ENCODE measurements at places on chromosomes 6 and 20.

- DNase-seq, result no peak
Measured at GRCh38 chr6:8642131-8642530, 206.8 kb upstream of the SLC35B3 start.

DNA sequence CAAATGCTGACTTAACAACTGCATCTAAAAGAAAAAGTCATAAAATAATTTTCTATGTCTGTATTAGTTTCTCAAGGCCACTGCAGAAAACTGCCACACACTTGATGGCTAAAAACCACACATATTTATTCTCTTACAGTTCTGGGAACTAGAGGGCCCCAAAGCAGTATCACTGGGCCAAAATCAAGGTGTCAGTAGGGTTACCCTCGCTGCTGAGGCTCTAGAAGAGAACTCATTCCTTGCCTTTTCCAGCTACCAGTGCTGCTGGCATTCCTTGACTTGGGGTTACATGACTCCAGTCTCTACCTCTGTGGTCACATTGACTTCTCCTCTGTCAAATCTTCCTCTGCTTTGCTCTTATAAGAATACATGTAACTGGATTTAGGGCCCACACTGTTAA lies 124.6 kb upstream of the THEMIS start:
- no peak for DNase-seq

- DNase-seq, result peak; percentile 97
Measured at GRCh38 chr6:132919045-132919860, 104.9 kb downstream of the RPS12 start.

- no peak for DNase-seq
Measured at GRCh38 chr6:6683969-6684833, 95.7 kb downstream of the LY86 start.

DNA sequence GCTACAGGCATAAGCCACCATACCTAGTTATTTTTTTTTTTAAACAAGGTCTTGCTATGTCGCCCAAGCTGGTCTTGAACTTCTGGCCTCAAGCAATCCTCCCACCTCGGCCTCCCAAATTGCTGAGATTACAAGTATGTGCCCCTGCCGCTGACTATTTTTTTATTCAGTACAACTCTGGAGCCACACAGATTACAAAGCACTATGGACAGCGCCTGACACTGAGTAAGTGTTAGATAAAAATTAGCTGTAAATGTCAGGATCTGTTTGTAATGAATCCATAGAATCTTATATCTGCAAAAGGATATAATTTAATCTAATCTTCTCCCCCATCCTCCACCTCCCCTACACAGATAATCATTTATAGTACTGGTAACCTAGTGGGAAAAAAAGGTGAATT lies 15.3 kb upstream of the COL12A1 start:
- DNase-seq, result no peak

GRCh38 chr20:19429538-19429937 lies 217.1 kb downstream of the SLC24A3 start:
- no peak for DNase-seq

DNA sequence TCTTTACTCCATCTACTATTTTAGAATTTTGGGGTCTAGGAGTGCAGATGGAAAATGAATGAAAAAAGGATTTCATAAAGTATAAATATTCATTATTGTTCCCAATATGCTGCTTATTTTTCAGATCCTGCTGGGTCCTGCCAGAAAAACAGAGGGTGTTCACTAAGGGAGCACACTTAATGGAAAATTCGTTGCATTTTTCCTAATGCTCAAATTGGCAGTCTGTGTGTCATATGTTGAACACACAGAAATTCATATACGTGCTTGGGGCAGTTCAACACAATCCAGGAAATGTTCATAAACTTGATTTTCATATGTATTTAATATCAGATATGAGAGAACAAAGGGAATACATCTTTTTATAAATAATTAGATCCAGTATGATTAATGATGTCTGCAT lies 1019.4 kb downstream of the EPHA7 start:
- DNase-seq, result no peak

DNA sequence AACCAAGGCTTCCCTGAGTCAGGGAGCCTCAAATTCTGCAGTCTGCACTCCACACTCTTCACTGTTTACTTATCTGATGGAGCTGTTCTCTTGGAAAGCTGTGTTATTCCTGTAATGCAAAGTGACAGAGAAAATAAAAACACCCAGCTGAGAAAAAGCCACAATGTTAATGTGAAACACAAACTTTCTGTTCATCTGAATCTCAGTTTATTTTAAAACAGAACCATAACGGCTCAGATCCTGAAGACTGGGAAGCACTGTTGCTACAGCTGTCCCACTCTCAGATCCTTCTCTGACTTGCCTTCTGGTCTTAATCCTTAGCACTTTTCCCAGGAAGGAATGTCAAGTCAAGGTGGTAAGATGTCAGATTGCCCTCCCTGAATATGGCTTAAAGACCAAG lies 736.6 kb downstream of the DHX35 start:
- no peak for DNase-seq

DNA sequence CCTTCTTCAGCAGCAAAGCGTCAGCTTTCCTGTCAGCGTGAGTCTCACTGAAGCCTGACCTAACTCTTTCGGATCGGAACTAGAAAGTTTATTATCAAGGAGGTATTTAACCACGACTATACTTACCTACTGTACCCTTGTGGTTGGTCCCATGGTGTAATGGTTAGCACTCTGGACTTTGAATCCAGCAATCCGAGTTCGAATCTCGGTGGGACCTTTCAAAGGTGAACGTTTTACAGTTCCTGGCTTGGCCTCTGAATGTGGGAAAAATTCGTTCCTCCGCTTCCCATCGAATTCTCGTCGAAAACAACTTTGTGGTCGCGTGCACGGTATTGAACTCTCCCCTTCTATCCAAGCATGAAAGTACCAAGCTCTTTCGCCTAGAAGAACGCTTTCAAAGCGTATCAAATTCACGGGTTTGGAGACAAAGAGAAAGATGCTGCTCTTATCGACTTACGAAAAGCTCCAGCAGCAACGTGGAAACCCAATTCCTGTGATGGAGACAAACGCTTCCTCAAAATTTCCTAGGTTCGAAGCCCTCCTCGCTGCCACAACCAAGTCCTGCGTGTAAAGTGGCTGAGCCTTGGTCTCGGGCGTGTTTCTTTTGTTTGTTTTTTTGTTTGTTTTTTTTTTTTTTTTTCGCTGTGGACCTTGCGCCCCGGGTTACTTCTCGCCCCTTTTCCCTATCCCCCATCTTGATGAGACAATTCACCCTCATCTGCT lies 63.7 kb downstream of the GPX5 start:
- DNase-seq, result peak; percentile 94

DNA sequence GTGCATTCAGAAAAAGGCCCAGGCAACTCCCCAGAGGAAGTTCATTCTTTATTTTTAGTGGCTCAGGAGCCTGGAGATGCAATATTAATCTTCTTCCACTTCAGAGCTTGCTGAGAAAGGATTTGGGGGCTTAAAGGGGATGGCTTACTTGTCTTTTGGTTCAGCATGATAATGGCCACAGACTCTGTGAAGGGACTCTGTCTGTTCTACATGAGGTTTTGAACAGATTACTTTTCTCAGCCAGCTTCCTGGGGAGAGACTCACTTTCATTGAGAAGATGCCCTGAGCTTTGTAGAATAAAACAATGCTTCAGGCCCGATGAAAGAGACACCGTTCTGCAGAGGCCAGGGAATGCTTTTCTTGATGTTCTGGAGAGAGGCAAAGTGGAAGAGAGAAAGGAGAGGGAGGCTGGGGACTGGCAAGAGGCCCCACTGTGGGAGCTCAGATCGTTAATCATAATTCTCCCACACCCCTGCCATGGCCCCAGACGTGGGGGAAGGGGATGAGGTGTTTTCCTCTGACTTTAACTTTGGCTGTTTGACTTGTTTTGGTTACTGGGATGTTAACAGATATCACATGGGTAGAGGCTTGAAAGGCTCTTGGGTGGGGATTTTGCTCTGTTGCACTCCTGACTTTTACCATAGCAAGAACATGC lies 19.1 kb downstream of the SCP2D1 start:
- no peak for DNase-seq

GRCh38 chr6:8131265-8131897 lies 29.0 kb upstream of the EEF1E1 start:
- DNase-seq, result peak; percentile 84

DNA sequence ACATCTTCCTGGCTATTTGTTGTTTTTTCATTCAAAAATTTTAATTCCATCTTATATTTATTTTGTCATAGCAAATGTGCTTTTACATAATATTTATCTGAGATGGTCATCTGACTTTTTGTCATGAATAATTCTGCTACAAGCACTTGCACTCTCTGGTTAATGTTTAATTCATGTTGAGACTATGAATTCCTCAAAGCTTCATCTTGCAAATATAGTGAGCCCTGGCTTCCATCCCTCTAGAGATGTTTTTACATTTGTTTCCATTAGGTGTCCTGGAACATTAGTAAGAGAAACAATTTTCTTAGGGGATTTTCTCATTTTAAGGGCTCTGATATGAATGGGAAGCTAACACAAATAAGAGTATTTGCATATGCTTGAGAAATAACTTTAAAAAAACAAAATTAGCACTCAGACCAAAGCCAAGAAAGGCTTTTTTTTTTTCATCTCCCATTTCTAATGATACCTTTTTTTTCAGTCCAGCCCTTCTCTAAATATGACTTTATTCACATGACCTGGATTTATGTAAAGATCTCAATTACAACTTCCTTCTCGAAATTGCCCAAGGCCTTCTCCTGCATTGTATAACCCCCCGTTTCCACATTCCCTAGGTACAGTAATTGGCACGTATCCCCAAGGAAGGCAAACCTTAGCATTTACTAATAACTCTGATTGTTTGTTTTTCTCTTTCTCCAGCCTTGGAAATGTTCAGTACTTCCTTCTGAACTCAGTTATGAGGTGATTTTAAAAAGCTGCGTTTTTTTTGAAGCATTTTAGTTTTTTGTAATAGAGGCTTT lies 797.0 kb upstream of the GJE1 start:
- no peak for DNase-seq

GRCh38 chr6:106790935-106791334 lies 161.6 kb downstream of the QRSL1 start:
- no peak for DNase-seq

GRCh38 chr6:33164665-33165373 lies 27.4 kb downstream of the COL11A2 start:
- DNase-seq, result no peak

DNA sequence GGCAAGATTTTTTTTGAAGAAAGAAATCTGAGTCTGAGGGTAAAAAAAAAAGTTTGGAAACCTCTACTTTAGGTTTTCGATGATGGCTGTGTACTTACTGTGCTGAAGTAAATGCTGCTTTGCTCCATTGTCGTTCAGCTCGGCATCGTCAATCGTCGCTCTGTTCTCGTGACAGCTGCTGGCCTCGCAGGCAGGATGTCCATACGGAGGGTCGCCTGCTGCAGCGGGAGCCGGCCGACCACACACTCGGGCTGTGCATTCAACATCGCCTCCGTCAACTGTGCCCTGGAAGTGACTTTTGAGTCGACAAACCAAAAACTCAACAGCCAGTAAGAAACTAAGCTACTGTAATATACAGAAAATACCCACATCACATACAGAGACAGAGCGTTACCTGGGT lies 53.1 kb upstream of the SMOC2 start:
- no peak for DNase-seq

- no peak for DNase-seq
Measured at GRCh38 chr6:12384357-12384912, 94.3 kb downstream of the EDN1 start.

- peak; percentile 3 for DNase-seq
Measured at GRCh38 chr6:14630016-14630415, 512.4 kb downstream of the CD83 start.

DNA sequence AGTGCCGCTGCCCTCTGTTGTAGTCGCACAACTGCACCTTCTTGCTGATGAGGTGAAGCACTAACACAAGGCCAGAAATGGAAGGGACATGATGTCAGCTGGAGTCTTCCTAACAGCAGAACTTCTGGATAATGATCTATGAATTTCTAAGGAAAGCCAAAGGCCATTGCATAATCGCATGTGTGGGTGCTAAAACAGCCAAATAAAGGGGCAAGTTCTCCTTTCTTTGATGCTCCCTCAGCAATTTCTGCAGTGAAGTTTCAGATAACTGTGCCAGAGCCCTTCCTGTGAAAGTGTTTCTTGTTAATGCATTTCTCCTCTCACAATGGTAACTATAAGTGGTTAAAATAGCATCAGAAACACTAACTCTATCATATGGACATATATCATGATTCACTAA lies 8.0 kb upstream of the F13A1 start:
- DNase-seq, result no peak

DNA sequence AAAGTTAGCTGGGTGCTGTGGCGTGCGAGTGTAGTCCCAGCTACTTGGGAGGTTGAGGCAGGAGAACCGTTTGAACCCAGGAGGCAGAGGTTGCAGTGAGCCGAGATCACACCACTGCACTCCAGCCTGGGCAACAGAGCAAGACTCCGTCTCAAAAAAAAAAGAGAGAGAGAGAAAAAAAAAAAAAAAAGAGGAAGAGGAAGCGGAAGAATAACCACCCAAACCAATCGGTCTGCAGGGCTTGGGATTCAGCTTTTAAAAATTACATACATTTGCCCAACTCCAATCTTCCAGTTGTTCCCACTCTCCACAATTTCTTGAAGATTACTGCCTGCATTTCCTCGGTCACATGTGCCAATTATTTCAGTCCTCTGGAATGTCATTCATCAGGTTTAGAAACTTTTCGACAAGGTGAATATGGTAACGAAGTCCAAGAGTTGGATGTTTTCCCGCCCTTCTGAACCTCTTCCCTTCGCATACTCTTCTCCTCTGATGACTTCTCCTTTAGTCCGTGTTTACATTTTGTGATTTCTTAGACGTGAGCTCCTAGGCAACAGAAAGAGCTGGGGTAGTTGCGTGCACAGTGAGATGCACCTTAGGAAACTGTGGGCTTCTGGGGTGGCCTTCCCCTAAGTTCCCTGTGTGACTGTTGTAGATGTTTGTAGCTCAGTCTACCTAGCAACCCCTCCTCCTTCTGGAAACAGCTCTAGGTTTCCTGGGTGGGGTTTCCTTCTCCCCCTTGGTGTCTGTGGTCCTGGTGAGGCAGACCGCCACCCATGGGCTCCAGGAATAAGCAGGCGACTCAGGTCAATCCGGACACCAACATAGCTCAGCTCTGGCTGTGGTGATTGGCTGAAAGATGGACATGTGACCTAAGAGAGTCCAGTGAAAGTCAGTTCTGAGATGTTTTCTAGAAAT lies 63.0 kb upstream of the NCOA3 start:
- DNase-seq, result no peak

DNA sequence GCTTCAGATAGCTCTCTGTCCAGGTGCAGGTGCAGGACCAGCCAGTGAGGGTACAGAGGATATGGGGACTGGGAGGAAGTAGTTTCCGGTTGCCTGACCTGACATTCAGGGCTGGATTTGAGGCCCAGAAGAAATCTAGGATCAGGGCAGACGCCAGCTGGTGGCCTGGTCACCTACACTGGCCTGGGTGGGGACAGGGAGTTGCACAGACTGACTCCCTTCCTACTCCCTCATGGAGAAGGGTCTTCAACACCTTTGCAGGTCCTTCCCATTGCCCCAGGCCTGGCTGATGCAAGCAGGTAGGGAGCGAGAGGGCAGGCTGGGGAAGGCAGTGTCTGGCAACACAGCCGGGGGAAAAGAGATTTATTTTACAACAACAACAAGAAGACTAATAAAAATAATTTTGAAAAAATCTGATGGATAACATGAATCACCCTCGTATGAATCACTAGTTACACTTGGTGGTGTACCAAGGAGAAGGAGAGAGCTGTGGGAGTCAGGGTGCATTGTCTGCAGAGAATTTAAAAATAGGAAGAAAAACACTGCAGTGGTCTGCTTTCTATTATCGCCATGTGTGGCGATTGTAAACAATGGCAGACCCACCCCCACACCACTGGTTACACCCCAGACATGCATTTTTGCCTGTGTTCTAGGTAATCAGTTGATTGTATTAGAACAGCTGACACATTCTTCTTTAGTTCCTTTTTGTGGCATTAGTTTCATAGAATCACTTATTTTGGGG lies 62.3 kb upstream of the SNX9 start:
- DNase-seq, result peak; percentile 86

GRCh38 chr20:1001116-1001515 lies 995 bp downstream of the RSPO4 start:
- DNase-seq, result no peak

Measured in choroid plexus epithelial cell (primary cell).